Activated T-cell treated with anti-CD3 and anti-CD28 coated beads for 24 hours (primary cell): ENCODE measurements at places on chromosomes 16 and 17.

GRCh38 chr17:40553694-40554534 is 11.4 kb downstream of the CCR7 start:
- no peak for DNase-seq

DNA sequence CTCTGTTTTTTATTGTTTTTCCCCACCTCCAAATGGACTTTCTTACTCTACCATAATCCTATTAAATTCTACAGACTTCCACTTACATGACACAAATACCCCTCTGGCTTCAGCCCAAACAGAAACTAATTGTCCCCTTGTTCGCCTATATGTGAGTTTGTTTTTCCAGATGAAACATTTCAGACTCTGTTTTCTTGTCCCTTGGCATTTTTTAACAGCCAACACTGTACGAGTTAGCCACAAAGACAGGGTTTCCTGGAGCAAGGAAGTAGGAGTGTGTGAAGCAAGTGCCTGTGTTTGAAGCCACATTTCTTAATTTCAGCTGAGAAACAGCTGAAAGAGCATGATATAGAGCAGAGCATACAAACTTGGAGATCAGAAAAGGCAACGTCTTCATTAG is 382.2 kb upstream of the CDH5 start:
- no peak for DNase-seq

GRCh38 chr16:72066747-72067146 is 3.7 kb downstream of the HPR start:
- DNase-seq: no peak

DNA sequence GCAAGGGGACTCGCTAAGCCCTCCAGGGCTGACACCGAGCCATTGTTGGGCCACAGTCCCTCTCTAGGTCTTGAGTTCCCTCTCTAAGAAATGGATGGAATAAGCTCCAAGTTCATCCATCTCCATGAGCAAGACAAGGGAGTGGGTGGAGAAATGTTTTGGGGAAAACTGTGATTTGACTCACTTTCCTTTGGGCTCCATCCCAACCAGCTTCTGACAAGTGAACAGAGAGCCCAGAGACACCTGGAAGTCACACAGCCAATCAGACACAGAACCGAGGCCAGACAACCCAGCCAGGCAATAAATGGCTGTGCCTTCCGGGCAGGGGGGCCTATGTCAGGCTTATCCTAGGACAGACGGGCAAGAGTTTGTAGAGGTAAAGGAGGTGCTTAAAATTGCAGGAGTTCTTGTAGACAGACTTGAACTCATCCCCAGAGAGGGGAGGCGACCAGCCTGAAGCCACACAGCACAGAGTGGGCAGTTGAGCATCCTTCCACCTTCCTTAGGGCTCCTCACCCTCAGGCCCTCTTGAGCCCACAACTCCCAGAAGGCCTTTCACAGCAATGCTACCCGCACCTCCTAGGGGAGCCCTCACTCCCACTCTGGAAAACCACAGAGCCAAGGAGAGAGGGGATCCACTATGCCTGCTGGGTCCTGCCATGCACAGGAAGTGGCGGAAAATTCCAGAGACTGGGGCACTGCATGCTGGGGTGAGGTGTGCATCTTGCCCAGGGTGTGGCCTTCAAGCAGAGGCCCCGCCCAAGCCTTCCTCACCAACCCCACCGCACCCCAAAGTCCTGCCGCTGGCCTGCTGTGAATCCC is 9.5 kb upstream of the FAM83G start:
- DNase-seq: no peak

DNA sequence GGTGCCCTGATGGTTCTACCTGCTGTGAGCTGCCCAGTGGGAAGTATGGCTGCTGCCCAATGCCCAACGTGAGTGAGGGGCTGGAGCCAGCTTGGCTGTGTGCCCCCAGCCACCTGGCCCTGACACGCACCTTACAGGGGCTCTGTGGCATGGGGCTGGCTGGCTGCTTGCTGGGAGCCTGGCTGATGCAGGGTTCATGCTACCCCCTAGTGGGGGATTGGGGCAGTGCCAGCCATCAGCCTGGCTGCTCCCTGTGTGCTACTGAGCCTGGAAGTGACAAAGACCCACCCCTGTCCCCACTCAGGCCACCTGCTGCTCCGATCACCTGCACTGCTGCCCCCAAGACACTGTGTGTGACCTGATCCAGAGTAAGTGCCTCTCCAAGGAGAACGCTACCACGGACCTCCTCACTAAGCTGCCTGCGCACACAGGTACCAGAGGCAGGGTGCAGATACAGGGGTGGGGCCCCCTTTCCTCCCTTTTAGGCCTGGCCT is 5.7 kb downstream of the GRN start:
- DNase-seq: peak; percentile 64

GRCh38 chr17:76379646-76380376 is 4.6 kb upstream of the SPHK1 start:
- DNase-seq: no peak

DNA sequence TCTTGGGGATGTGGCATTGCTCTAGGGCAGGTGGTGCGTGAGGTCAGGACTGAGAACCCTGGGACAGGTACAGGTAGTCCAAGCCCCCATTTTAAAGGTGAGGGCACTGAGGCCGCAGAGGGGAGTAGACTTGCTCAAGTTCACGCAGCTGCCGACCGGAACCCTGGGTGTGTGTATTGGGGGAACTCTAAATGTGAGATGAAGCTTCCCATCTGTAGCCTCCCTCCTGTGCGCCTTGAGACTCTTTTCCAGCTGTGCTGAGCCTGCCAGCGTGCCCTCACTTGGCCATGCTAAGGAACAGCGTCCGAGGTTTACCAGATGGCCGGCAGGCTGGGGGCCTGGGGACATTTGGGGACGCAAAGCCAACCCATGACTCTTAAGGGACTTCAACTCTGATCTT is 79.0 kb upstream of the CDC42EP4 start:
- DNase-seq: no peak

- DNase-seq: no peak
Measured at GRCh38 chr17:69405096-69405495, 9.4 kb upstream of the MAP2K6 start.

DNA sequence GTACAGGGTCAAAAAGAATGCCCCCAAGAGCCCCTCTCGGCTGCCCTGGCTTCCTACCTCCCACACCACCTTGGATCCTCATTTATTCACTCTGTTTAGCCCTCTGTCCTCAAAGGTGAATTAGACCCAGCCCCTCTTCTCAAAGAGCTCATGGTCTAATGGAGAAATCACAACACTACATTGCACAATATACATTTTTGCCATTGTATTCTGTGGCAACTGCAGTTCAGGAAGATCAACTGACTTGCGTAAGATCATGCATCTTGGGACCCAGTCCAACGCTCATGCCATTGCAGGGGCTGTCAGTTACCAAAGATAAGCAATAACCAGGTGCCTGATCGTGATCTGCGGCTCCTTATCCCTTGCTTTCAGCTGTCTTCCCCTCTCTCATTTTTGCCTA is 1.4 kb downstream of the KRT38 start:
- no peak for DNase-seq

DNA sequence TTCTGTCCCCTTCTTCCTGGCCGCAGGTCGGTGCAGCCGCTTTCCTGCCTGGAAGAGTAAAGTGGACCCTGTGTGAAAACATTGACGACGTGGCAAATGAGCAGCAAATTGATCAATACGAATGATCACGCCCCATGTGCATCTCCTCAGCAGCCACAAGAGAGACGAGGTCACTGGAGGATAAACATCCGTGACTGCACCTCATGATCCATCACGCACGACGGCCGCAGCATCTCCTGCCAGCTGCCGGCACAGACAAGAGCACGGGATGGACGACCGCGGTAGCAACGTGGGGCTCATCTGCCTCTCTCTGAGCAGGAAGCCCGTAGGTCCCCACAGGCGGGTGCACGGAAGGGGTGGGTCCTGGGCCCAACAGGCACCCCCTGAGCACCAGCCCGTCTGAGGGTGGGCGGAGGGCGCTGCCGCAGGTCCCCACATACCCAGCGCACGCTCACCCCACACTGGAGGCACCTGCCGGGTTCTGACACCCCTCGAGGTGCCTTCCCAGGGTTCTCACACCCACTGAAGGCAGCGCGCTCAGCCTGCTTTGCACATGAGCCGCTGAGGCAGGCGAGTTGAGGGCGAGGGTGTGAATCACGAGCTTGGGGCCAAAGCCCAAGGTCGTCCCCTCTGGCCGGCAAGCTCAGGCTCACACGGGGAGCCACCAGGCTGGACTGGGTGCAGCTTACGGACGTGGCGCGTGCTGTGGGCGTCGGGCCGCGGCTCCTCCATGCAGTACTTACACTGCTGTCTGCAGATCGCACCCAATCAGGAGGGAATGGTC is 12.3 kb upstream of the CDH15 start:
- no peak for DNase-seq

DNA sequence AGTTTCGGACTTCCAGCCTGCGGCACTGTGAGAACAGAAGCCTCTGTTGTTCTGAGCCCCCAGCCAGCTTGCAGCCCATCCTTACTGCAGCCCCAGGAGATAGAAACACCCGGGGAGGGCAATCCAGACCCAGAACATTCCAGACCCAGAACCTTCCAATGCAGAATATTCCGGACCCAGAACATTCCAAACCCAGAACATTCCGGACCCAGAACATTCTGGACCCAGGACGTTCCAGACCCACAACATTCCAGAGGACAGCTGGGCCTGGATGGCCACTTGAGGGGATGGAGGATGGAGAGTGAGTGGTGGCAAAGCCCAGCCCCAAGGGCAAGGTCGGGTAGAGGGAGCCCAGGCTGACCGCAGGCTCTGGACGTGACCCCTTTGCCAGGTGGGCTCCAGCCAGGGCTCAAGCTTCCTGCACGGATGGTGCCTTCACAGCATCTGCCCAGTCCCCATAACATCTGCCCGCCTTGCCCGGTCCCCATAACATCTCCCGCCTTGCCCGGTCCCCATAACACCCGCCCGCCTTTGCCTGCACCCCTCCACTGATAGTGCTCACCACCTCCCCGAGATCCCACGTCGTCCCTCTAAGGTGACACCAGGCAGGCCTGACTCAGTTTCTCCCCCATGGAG is 3.5 kb downstream of the CBFA2T3 start:
- no peak for DNase-seq

GRCh38 chr17:74128456-74129211 is 74.8 kb upstream of the RPL38 start:
- DNase-seq: no peak

GRCh38 chr17:66730461-66730923 is 104.4 kb upstream of the CACNG5 start:
- no peak for DNase-seq

GRCh38 chr16:70713824-70714223 is 28.0 kb upstream of the MTSS2 start:
- no peak for DNase-seq

GRCh38 chr17:44170499-44171201 is at the start of gene ASB16:
ASB16 (plus strand) TSS chr17:44170704; CDS start chr17:44170790, 86 bp downstream.
- DNase-seq: no peak

DNA sequence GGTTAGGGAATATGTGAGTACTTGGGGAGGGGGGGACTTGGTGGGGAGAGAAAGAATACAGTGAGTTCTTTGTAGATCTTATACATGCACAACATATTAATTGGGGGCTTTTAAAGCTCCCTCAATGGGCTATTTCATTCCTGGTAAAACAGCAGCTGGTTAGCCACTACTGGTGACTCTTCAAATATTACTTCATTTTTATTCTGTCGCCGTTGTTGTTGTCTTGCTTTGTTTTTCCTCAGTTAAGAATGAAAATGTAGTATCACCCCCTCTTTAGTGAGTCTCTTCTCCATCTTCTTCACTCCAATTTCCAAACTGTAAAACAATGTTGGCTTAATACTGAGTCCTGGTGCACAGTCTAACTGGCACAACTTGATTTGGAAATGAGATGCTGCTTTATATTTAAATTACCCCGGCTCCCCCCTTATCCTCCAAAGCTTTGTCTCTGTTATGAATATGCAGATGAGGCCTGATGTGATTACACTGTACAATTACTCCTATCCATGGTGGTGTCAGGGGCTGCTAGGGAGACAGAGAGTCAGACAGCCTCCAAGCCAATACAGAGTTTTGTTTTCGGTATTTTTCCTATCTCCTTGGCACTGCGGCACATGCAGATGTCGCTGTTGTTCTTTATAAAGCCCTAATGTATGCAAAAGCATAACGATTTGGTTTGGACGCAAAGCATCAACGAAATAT is 256.9 kb upstream of the PMFBP1 start:
- no peak for DNase-seq

DNA sequence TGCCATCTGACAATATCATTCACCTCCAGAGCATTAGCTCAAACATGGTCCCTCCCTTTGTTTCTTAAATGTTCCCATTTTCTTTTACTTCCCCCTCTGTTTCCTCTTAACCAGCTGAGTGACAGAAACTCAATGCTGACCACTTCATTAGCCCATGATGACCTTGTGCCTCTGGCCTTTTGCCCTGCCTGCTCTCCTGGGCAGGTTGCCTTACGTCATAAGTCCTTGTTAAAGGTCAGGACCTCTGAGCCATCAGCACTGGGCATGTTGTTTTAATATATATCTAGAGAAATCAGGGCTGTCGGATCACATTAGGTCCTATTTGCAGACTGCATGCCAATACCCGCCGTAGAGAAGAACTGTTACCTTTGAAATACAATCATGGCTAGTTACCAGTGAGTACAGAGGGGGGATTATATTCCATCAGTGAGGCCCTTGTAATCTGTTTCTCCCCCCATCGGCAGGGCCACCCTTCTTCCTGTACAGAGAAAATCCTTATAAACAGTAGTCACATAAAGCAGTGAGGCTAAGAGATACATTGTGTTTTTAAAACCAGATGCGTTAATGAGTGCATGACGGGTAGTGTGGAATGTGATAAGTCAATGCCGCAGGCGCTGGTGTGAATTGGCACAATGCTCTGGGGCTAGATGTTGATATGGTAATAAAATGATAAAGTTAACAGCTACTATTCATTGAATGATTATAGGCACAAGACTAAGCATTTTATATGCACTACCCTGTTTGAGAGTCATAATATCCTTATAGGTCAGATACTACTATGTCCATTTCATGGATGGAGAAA is 94.3 kb upstream of the ZFHX3 start:
- no peak for DNase-seq

DNA sequence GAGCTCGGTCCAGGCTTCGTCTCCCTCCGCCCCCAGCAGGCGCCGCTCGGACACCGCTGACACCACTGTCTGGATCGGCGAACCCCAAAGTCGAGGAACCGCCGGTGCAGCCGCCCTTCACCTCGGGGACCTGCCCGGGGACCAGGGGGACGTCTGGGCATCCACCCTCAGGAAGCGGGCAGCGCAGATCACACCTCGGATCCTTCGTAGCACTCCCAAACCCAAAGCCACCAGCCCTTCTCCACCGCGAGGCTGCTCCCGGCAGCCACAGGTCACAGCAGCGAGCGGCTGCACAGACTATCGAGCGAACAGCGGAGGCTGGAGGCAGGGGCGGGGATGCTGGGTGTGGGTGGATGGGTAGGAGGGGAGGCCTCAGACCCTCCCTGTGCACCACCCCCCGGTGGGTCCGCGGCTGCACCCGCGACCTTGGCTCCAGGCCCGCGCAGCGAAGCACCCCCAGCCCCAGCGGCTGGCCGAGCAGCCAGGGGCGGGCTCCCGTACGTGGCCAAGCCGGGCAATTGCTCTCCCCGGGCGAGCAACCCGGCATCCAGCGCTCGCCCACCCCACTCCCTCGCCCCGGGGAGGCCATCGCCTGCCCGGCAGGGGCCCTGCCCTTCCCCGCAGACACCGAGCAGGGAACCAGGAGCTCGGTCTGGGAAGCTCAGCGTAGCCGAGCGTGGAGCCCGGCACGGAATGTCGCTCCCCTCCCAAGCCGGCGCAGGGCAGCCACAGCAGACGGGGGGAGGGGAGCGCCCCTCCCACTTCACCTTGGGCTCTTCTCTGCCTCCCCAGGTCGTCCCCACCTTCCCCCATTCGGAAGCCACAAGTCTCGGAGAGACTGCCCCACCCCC is 1.0 kb downstream of the SDK2 start:
- DNase-seq: no peak
